Activated gamma-delta T cell (primary cell): ENCODE measurements at places on chromosomes 1 and 21.

GRCh38 chr1:171507435-171507834 lies 22.1 kb downstream of the PRRC2C start:
- DNase-seq, result no peak

DNA sequence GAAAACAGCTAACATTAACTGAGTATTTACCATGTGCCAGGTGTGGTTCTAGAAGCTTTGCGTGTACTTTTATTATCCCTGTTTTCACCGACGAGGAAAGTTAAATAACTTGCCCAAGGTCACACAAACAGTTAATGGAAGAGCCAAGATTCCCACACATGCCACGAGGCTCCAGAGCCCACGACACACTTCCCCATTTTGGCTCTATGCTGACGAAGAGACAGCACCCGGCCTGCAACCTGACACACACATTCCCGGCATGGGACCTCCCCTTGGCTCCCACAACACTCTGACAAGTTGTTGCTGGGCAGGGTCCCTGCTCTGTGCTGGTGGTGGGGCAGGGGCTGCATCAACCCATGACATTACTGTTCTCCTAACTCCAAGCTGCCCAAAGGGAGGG lies 52.8 kb downstream of the RAP1GAP start:
- DNase-seq, result no peak

- DNase-seq, result no peak
Measured at GRCh38 chr1:28915031-28915895, 894 bp downstream of the EPB41 start.

DNA sequence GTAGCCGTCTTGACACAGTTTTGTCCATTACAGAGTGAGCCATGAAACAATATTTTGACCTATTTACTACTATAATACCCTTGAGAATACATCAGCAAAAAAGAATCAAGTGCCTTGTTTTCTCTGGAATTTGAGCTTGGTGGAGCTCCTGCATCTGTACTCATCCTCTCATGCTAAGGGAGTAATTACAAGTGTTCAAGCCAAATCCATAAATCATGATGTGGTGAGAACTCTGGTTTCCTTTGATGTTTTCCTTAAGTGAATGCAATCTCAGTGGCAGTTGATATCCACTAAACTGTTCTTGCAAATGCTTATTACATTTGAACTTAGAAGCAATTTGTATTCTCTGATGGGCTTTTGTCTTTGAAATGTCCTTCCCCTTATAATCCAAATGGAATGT lies 824.6 kb upstream of the TMPRSS15 start:
- no peak for DNase-seq

DNA sequence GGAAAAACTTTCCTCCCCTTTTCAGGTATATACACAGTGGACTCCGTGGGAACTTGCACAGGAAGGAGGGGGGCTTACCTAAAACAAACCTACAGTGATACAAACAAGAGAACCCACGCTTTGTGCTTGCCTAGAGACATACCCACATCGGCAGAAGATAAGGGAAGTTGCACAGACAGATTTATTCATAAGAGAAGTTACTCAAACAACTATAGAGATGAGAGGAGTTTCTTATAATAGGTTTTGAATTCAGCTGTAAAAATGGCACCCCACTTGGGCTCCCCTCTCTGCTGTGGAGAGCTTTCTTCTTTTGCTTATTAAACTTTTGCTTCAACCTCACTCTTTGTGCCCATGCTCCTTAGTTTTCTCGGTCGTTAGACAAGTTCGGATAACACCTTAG lies 1.8 kb upstream of the DUSP12 start:
- no peak for DNase-seq

DNA sequence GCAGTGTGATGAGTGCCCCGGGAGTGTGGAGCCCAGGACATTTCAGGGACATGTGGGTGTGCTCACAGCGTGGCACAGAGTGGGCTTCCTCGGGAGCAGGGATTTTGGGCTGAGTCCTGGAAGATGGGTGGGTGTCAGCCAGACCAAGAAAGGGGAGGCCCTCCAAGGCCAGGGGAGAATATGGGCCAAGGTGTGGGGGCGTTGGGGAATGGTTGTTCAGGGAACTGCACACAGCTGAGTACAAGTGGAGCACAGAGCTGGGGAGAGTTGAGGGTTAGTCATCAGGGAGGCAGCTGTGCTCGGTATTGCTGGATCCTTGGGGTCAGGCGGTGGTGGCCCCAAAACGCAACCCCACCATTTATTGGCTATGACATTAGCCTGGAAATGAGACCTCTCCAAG lies 5.5 kb downstream of the POGK start:
- DNase-seq, result no peak
